ENCODE measurements at places on chromosomes 4 and X. TPM values are rescaled to one million over a fixed set of nuclear protein-coding genes. Genes with fewer than 3 reads are reported as not detected.

DNA sequence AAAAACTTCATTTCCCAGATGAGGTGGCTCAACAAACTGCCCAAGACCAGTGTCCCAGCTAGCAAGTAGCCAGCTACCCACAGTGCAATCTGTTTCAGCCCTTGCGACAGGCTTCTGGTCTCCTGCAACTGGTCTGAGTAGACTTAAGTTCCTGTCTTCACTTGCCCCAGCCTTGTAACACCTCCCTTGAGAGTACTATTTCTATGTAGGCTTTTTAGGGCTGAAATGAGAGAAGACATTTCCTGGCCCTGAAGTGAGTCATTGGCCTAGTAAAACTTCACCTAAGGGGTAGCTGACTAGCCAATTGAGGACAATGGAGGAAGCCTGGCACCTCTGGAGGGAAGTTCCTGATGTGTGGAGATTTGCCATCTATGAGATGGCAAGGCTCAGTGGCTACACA is 80.1 kb upstream of the STIM2 start:
- no peaks in the 10 kb centered on the region for H3K36me3 ChIP-seq
- H3K4me3 ChIP-seq: no peak overlapping the region
- no peak for DNase-seq
- H3K27me3 ChIP-seq: no peaks in the 10 kb centered on the region

Gene NXF2
- not detected for polyA plus RNA-seq

GRCh38 chr4:138609943-138610350 is 367.8 kb upstream of the SLC7A11 start:
- H3K27me3 ChIP-seq: no peaks in the 10 kb centered on the region
- H3K27ac ChIP-seq: no peak overlapping the region
- H3K4me1 ChIP-seq: no peaks in the 10 kb centered on the region

DNA sequence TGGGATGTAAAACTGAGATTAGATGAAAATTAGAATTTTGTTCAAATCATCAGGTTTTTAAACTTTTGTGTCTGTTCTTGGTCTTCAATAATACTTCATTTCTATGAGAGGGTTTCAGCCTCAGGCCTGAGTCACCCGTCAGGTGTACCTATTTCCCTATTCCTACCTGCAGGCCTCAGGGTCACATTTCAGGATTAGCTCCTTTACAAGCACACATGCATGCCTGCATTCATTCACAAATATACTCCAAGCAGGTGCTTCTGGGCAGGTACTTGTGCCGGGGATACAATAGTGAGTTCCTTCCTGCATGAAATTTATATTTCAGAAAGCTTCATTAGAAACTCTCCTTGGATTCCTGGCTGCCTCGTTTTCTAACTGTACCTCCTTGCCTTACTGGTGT is 114.9 kb downstream of the SHISA3 start:
- no peak overlapping the region for H3K4me3 ChIP-seq
- no peaks in the 10 kb centered on the region for H3K27me3 ChIP-seq
- no peak for DNase-seq
- H3K36me3 ChIP-seq: peaks cover 15% of the 10 kb centered on the region
